Right renal pelvis (tissue), 4 donors: ENCODE measurements at places on chromosomes 1 and 21. TPM values are rescaled to one million over a fixed set of nuclear protein-coding genes. Genes with fewer than 3 reads are reported as not detected.

GRCh38 chr1:53438427-53439336 is 20.5 kb upstream of the DMRTB1 start:
- no peak for DNase-seq

GRCh38 chr1:19438516-19439195 is 46.7 kb downstream of the CAPZB start:
- no peak for DNase-seq

DNA sequence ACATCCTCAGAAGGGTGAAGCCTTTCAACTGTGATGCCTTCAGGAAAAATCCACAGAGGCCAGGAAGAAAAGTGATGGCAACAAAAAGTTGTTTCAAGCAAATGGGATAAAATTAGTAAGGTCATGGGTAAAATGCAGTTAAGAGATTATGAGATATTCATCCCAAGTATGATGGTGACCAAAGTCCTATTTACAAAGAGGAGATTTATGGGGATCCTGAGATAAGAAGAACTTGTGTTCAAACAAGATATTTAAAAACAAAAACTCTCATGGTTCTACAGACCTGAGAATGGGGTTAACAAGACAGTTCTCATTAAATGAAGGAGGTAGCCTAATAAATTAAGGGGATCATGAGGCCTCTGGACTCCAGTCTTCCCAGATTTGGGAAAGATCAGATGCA is 184.4 kb downstream of the FCRL5 start:
- DNase-seq: no peak

GUCA2A gene
- polyA plus RNA-seq: not detected

LY9 gene
- polyA plus RNA-seq: 0.10 TPM

DNA sequence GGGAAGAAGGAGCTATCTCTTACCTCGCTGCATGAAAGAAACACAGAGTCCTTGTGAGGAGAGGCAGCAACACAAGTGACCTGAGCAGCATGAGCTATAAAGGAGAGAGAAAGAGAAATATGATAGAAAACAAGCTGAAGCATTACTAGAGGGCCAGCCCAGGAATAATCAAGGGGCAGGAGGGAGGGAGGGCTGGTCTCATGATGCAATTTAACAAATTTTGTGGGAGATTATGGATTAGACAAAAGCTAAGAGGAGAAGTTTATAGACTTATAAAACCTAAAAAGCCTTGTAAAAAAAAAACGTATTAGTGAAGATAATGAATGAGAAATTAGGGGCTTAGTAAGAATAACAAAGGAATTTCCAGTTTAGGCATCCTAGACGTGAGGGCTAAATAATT is 5.0 kb downstream of the WDR77 start:
- no peak for DNase-seq
